ENCODE measurements at places on chromosomes 6 and 20. TPM values are rescaled to one million over a fixed set of nuclear protein-coding genes. Genes with fewer than 3 reads are reported as not detected.

DNA sequence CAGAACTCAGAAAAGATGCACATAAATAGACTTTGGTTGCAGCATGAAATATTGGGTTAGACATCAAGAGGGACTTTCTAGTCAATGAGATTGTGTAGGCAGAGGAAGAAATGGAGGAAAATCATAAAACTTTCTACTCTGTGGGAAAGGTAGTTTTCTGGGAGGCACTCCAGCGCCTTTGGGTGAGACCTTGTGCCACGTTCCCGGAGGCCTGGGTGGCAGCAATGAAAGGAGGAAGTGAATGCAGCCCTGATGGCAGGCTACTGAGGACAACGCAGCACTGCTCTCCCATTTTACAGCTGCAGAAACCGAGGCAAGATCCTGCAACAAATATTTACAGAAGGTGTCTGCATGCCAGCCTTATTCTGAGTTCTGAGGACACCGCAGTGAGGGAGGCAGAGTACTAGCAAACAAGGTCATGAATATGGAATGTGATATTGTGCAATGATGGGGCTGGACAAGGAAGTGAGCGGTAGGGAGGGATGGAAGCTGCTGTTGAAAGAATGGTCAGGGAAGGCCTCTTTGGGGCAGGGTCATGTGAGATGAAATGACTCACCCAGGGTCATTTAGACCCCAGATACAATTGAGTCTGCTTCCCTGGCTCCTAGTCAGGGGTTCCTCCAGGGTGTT lies 159.1 kb downstream of the TFAP2C start:
- no peak for DNase-seq

Gene PRICKLE4
- 3.9 TPM for polyA plus RNA-seq

Gene VSX1
- not detected for polyA plus RNA-seq

GRCh38 chr20:42484335-42484734 lies 705.4 kb downstream of the PTPRT start:
- DNase-seq = no peak

Gene FAM217A
- not detected for polyA plus RNA-seq

GRCh38 chr6:152636609-152637295 lies 410 bp downstream of the SYNE1 start:
- DNase-seq = peak; percentile 41

Gene CNBD2
- polyA plus RNA-seq = 7.7 TPM

DNA sequence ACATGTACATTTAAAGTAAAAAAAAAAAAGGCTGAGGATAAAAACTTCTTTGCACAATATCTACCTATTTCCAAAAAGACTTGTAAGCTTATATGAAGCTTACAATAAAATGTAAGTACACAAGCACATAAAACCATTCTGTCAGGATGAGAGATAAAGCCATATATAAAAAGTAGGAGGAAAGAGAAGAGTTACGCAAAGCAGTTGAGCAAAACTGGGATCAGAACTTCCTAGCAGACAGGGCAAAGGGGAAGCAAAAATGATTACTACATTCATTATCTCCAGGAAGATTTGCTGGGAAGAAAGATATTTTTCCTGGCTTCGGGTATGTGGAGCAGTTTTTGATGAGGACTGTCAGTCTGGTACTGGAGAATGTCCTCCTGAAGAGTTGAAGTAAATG lies 198.1 kb downstream of the MTFR2 start:
- DNase-seq = no peak

GRCh38 chr6:44104481-44105021 lies 22.7 kb downstream of the MRPL14 start:
- DNase-seq = peak; percentile 71

GRCh38 chr6:168179133-168179532 lies 100.1 kb upstream of the FRMD1 start:
- DNase-seq = no peak

Gene IL17A
- not detected for polyA plus RNA-seq

DNA sequence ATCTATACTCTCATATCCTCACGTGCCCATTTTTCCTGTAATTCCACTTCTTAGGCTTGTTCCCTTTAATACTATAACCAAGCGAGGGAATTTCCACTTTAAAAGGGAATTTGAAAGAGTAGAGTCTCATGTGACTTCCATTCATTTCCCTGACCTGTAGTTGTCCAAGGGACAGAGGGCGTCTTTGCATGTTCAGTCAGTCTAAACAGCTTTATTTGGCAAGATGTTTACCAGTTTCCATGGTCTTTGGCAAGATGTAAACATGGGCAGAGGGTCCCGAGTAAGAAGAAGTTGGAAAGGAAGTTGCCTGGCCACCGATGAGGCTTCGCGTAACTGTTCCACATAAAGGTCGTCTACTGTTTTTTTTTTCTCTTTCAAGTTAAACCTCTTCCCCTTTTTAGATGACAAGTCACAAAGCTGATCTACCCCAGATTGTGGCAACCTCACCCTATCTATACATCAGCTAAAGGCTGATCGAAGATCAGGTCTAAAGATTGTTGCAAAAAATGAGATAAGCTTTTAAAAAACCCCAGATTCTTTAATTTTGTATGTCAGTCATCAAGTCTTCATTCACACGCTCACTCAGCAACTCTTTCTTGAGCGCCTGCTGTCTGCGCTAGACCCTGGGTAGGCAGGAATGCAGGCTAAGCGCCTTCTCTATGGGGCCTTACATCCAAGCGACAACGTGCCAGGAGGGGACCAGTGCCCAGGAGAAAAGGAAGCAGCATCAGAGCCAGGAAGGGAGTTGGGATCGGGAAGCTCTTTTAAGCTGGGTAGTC lies 31.7 kb upstream of the CCR6 start:
- DNase-seq = no peak

Gene SLC17A2
- not detected for polyA plus RNA-seq

- no peak for DNase-seq
Measured at GRCh38 chr20:51634257-51634656, 91.7 kb upstream of the NFATC2 start.

GRCh38 chr6:29841030-29841429 lies 13.4 kb downstream of the HLA-G start:
- DNase-seq = no peak

GRCh38 chr20:56945057-56945456 lies 316.0 kb downstream of the TFAP2C start:
- no peak for DNase-seq

DNA sequence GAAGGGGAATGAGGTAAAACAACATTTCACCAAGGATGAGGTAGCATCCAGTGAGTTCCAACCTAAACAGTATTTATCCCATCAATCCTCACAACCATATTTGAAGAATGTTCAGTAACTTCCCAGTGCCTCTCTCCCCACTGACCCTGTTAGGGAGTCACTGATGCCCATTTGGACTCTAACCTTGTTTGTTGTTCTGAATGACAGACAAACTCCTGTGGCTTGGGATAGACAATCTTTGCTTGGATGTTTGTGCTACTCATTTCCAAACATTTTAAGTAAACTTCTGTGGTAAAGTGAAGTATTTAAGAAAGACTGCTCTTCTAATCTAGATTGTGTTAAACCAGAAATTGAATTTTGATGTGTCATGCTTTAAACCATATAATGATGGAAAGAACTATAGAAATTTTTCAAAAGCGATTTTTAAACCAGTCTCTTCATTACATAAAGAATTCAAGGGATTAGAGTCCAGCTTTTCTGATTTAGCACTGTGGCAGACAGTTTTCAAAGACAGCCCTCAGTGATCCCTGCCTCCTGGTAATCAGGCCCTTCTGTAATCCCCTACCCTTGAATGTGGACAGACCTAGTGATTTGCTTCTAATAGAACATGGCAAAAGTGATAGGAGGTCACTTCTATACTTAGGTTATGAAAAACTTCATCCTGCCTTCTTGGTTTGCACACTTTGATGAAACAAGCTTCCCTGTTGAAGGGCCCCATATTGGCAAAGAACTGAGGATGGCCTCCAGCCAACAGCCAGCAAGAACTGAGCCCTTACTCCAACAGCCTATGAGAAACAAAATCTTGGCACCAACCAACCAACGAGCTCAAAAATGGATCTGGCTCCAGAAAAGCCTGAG lies 191.6 kb downstream of the DST start:
- DNase-seq = peak; percentile 81

Gene RSPO3
- 0.15 TPM for polyA plus RNA-seq

Gene PAX1
- not detected for polyA plus RNA-seq

- DNase-seq = no peak
Measured at GRCh38 chr6:12119085-12119588, 107.0 kb downstream of the HIVEP1 start.

GRCh38 chr20:63848003-63848911 lies 13.0 kb upstream of the ABHD16B start:
- peak; percentile 61 for DNase-seq

DNA sequence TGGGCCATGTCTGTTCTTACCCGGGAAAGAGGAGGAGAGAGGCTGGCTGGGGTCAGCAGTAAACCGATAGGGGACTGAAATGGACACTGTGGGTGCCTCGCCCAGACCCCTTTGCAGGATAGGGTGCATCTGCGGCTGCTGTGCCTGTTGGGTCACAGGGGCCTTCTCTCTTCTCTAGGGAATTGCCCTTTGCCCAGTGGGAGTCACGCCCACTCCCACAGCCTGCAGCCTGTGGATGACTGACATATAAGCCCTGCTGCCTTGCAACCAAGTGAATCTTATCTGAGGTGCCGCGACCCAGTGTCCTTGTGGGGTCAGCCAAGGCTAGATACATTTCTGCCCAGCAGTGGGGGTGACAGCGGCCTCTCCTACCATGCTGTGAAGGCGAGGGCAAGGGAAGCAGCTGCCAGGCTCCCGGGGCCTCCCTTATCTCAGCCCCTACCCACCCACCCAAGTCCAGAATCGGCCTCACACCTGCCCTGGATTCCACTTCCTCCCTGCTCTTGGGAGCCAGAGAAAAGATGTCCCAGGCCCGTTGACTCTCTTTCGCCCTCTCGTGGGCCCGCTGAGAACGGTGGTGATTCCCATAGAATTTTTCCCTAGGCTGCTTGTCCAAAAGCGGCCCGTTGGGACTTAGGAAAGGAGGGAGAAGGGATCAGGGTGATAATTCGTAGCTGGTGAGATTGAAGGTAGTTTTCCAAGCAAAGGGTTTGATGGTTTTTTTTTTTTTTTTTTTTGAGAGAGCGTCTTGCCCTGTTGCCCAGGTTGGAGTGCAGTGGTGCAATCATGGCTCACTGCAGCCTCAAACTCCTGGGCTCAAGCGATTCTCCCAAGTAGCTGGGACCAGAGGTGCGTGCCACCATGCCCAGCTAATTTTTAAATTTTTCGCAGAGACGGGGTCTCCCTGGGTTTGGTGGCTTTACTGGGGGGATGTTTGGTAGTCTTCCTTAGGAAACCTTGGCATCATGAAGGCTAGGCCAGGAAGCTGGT lies 76.4 kb upstream of the RNF24 start:
- DNase-seq = peak; percentile 67

Gene SRMS
- not detected for polyA plus RNA-seq

GRCh38 chr6:153073841-153074240 lies 57.2 kb downstream of the RGS17 start:
- DNase-seq = no peak

Gene SUMO4
- polyA plus RNA-seq = 0.50 TPM

- DNase-seq = no peak
Measured at GRCh38 chr20:35950093-35950492, 4.2 kb downstream of the SCAND1 start.

Gene ESR1
- 0.15 TPM for polyA plus RNA-seq

Gene KIF16B
- polyA plus RNA-seq = 8.8 TPM

DNA sequence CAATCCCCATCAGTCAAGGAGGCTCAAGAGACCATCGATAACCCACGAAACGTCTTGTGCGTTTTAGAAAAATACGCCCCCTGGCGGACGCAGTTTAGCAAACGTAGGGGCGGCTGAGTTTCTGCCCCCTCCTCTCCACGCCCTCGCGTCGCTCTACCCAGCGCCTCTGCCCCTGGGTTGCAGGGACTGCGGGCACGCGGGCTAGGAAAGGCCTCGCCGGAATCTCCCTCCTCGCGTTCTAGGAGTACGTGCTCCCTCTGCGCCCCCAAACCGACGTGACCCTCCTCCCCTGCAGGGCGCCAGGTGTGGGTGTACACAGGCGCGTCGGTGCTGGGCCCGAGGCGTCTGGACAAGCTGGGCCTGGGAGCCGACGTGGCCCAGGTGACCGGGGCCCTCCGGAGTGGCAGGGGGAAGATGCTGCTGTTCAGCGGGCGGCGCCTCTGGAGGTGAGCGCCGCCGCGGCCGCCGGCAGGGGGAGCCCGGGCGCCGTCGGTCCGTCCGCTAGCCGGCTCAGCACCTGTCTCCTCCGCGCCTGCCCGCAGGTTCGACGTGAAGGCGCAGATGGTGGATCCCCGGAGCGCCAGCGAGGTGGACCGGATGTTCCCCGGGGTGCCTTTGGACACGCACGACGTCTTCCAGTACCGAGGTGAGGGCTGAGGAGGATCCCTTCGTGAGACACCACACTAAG lies 5.3 kb downstream of the MMP9 start:
- peak; percentile 74 for DNase-seq

GRCh38 chr20:9112541-9113515 lies 43.9 kb downstream of the PLCB4 start:
- peak; percentile 47 for DNase-seq

GRCh38 chr6:103154779-103155572 lies 1704.7 kb downstream of the HACE1 start:
- no peak for DNase-seq

GRCh38 chr20:63641792-63642523 lies 11.3 kb downstream of the STMN3 start:
- peak; percentile 90 for DNase-seq

Gene FAM50B
- 23.3 TPM for polyA plus RNA-seq

GRCh38 chr20:59832406-59833363 lies 100.8 kb downstream of the SYCP2 start:
- no peak for DNase-seq

Gene TMEM74B
- 6.6 TPM for polyA plus RNA-seq

Gene ECT2L
- 0.46 TPM for polyA plus RNA-seq

- no peak for DNase-seq
Measured at GRCh38 chr6:51474022-51474975, 613.1 kb downstream of the PKHD1 start.

GRCh38 chr6:115885636-115886366 lies 174.9 kb downstream of the FRK start:
- DNase-seq = no peak

Data from heart left ventricle (tissue), 16 donors.